ENCODE measurements at places on chromosomes 5 and 9.

DNA sequence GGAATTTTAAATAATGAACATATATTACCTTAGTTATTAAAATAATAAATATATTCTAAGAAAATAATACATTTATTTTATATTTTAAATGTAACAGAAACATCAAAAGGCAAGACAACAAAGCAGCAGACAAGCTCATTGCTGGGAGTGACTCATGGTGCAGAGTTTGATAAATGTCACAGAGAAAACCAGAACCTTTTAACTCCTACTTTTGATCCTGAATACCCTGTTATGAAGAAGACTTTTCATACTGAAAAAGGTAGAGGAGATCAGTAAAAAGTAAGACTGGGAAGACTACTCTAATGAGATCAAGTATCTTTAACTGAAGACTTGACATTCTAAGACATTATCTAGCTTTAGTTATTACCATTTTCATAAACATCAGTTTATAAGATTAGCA lies 99.0 kb upstream of the GNA14 start:
- no peak for DNase-seq

DNA sequence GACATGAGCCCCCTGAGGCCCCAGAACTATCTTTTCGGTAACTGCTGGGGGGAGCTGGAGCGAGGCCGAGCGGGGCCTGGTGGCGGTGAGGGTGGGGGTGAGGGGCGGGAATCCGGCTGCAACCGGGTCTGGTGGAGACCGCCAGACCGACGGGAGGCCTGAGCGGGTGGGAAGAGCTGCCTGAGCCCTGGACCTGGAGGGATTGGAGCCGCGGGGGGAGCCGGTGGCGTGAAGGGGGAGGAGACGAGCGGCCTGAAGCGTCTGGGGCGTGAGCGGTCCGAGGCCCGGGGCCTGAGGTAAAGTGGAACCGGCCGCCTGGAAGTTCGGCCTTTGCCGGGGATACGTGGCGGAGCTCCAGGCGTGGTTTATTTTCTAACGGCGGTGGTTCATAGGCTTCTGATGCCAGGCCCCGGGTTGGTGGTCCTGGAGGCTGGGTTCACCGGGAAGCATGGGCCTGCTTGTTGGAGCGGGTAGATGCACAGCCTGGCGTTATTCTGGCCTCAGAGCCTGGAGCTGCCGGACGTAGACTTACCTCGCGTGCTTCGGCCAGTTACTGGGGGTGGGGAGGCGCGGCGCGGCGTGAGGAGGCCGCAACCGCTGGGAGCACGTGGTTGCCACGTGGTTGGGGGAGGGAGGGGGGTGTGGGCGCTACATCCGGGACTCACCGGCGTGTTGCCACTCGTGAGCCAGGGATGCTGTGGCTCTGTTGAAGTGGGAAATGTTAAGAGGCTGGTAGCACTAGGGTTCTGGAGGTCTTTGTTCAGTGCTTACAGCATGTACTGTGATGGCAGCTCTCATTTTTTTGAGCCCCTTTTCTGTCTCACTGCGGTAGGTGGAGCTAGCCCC lies 544 bp downstream of the NPM1 start:
- DNase-seq = peak; percentile 72

DNA sequence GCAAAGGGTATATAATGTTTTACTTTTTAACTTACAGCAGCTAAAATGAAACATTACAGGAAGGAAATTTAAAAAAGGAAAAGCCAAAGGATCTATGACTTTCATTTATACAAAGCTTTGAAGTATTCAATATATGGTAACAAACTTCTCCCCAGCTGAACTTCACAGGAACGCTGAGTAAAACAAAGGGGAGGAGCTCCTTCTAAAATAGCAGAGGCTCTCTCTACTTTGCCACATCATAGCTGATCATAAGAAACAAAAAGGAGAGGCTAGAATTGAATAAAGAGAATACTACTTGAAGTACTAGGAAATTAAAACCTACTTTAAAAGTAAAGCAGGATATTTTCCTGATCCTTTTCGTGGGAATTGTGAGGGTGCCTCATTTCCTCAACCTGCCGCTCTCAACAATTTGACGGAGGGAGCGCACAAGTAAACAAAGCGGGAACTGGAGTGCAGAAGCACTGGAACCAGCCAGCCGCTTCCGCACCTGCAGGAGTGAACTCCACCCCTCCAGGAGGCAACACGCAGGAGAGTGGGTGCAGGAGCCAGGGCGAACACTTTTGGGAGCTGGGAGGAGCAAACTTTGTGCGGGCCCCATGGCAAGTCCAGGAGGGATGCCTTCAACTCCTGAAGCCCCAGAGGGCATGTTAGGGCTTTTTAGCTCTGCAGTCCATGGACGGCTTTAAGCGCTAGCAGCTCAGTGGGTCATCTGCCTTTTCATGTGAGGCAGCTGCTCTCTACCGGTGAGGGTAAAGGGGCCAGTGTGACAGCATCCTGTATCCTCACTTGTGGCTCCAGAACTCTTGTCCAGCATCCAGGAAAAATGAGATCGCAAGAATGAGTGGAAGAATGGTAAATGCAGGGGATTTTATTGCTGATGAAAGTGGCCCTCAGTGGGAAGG lies 757.4 kb downstream of the PTPRD start:
- DNase-seq = no peak

- DNase-seq = peak; percentile 94
Observed at GRCh38 chr5:61673007-61673735, 341.1 kb downstream of the ZSWIM6 start.

DNA sequence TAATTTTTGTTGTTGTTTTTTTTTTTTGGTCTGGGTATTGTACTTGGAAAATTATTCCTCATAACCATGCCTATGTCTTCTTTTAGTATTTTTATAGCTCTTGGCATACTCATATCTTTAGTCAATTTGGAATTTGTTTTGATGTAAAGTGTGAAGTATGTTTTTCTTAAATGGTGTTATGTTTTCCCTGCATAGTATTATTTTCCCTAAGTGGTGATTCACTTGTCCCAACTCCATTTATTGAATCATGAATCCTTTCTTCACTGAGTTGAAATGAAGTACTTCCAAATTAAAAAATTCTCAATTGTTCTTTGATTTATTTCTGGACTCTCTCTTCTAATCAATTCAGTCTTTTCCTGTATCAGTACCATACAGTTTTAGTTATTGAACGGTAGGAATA lies 46.5 kb downstream of the POLK start:
- no peak for DNase-seq

DNA sequence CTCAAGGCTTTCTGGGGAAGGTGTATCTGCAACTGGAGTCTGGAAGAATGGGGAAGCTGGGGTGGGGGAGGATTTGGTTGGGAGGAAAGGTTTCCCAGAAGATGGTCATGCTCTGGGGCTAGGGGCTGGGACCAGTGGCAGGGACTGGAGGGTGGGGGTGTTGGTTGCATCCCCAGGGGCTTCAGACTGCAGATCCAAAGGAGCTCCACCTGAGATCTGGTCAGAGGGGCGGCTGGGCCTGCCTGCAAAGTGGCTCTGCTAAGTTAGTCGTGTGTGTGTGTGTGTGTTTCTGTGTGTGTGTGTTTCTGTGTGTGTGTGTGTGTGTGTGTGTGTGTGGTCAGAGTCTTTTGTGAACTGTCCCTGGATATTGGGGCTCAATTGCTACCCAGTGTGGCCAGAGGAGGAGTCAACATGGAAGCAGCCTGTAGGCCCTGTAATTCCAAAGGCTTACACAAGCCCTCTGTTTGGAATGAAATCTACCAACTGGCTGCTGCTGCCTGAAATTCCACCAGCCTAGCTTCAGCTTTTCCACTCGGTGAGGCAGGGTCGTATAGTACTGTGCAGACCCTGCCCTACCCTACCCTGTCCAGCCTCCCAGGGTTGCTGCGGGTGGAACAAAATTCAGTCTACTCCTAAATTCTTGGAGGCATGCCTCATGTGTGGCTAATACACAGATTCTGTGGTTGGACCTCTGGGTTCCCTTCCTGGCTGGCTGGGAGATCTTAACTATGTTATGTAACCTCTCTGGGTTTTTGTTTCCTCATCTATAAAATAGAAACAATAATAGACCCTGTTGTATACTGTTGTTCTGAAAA lies 12.5 kb upstream of the SYNPO start:
- DNase-seq = peak; percentile 29
